Activated naive CD8-positive, alpha-beta T cell treated with anti-CD3 and anti-CD28 coated beads for 36 hours (primary cell): ENCODE measurements at places on chromosomes 16 and 17. TPM values are rescaled to one million over a fixed set of nuclear protein-coding genes. Genes with fewer than 3 reads are reported as not detected.

ABCC11 gene
- 0.16 TPM for total RNA-seq

SULT1A2 gene
- 0.24 TPM for total RNA-seq

TMEM88 gene
- total RNA-seq = 4.2 TPM

STX8 gene
- total RNA-seq = 59.9 TPM

ABCA3 gene
- total RNA-seq = 3.5 TPM

RDM1 gene
- 4.3 TPM for total RNA-seq

MYO15A gene
- total RNA-seq = 0.60 TPM

ZMYND15 gene
- total RNA-seq = not detected

MYOCD gene
- total RNA-seq = not detected

NPW gene
- 34.2 TPM for total RNA-seq

GRIN2A gene
- total RNA-seq = not detected

SYCE1L gene
- total RNA-seq = 5.0 TPM

MFSD6L gene
- not detected for total RNA-seq

TBC1D3K gene
- total RNA-seq = not detected

DNA sequence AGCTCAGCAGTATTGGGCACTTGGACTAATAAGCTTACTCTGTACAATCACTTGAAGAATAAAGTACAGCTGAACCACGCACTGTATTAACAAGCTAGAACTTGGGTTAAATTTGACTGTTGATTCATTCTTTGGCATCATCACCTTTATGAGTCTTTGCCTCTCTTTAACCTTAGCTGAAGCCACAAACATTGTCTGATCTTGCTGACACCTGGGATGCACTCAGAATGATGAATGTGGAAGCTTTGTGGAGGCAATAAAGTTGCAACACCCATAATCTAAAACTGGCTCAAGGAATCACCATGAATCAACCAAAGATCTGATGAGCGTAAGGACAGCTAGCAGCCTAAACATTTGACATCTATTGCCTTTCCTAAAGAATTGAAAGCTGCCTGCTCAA is 590.6 kb upstream of the SOX9 start:
- DNase-seq = no peak

DNA sequence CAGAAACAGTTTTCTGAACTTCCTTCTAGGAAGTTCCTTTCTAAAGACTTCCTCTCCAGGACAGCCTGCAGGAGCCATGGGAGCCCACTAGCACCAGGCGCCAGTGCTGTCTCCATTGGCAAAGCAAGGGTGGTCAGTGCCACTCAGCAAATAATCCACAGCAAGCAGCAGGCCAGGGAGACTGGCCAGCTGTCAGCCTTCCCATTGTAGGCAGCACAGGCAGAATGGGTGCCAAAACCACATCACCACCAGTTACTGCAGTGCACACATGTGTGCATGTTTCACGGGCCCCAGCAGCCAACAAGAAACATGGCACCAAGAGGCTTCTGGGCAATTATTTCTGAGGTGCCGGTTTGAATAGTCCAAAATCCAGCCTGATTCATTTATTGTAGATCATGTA is 26.7 kb downstream of the DNASE1 start:
- no peak for DNase-seq

- peak; percentile 80 for DNase-seq
These were observed 45.6 kb downstream of the PRMT7 start for GRCh38 chr16:68356249-68356918.

GRCh38 chr17:1137465-1137894 is 42.3 kb downstream of the ABR start:
- DNase-seq = no peak

DNA sequence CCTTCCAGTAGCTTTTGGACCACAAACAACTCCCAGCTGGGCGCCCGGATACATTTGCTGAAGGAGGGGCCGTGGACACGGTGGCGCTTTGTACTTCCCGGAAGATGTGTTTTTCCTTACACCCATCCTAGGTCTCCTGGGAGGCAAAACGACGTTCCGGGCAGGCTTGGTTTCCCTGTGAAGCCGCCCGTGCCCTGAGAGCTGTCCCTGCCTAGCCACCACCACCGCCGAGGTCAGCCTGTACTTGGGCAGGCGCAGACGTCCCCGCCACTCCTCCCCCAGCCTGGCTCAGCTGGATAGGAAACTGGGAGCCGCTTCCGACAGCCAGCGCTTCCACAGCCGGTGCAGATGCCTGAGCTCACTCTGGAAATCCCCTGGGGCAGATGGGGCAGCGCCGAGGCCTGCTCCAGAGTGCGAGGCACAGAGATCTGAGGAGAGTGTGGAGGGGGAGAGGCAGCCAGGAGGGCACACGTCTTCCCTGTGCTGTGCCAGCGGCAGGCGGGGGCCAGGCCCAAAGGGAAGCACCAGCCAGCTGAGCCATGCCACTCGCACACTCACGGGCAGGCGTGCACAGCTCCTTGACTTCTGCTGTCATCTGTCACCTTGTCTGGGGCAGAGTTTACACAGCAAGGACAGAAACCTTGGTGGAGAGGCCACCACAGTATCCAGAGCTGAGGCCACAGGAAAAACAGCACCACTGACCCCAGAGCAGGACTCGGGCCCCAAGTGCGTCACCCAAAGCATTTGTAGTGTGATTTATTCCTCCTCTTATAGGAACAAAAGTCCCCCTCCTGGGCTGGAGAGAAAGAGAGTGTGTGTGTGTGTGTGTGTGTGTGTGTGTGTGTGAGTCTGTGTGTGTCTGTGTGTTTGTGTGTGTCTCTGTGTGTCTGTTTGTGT is 3.0 kb downstream of the RHBDF2 start:
- DNase-seq = no peak

DNA sequence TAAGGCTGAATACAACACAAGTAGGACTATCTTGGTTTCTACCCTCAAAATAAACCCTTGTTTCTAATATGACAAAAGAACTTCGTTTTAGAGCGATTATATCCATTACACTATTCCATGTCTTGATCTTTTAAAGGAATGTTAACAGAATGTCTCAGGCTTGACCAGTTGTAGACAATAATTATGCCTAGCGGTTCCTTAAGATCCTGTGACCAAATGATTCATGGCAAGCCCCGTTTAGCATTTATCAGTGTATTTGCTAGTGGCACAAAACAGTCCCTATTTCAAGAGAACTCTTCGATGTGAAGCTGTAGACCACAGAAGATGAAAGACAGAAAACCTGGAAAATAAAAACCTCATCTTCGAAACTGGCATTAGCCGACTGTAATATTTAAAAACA is 200.9 kb upstream of the SOX9 start:
- DNase-seq = no peak

DNA sequence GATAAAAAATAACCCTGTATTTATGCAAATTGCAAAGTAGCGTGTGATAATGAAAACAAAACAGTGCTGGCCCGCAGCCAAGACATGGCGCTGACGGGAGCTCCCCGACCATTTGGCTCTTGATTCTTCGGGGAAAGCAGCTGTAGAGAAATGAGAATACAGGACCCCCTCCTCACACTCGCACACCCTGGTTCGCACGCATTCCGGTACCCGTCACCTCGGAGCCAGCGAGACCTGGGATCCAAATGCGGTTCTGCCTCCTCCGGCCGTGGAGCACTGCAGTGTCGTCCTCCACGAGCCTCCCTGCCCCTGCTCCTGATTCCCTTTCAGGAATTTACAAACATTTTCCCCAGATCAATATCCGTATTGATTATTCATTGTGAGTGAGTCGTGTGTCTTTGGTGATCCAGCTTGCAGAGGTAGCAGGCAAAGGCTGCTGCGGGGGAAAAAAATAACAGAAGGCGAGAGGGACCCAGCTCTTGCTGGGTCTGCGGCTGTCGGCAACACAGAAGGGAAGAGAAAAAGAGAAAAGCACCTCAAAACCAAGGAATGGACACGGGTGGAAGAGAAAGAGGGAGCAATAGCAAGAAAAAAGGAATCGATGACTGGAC is 184.1 kb upstream of the ZFHX3 start:
- DNase-seq = no peak

GRCh38 chr17:7383742-7384488 is 3.0 kb downstream of the TNK1 start:
- peak; percentile 83 for DNase-seq

- peak; percentile 76 for DNase-seq
These were observed 146.5 kb upstream of the PLCG2 start for GRCh38 chr16:81632392-81633146.

DNA sequence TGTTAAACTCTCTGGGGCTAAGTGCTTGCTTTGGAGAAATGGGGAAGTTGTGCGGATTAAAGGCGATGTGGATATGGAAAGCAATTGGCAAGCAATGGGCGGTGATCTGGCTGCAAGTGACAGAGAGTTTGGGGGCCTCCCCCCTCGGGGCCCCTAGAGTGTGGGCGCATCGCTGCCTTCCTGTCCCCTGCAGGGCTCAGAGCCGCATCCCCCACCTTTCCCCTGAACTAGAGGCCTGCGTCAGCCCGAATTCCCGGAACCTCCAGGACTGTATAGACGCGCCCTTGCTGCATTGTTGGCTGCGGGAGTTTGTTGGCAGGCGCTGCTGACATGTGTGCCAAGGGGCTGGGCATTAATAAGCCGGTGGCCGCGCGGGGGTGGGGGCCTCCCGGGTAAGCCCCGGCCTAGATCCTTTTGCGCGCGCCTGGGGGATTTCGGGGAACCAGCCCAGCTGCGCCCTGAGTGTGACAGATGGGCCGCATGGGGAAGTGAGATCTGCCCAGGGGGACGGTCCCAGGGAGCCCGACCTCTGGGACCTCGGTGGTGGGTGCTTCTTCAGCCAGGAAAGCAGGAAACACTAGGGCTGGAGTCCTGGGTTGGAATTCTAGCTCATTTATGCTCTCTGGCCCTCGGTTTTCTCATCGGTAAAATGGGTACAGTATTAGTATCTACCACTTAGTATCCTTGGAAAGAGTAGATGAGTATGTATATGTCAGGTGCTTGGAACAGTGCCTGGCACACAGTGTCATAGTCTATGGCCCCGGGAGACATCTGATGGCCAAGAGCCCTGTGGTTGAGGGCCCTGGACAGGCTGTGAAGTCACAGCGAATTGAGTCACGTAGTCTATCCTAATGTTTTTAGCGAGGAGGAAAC is 1.0 kb downstream of the EEF2K start:
- DNase-seq = peak; percentile 88

GRCh38 chr17:1713878-1714426 is 3.8 kb upstream of the TLCD2 start:
- DNase-seq = no peak

- DNase-seq = no peak
These were observed 7.4 kb downstream of the POLR2A start for GRCh38 chr17:7491583-7491982.

DNA sequence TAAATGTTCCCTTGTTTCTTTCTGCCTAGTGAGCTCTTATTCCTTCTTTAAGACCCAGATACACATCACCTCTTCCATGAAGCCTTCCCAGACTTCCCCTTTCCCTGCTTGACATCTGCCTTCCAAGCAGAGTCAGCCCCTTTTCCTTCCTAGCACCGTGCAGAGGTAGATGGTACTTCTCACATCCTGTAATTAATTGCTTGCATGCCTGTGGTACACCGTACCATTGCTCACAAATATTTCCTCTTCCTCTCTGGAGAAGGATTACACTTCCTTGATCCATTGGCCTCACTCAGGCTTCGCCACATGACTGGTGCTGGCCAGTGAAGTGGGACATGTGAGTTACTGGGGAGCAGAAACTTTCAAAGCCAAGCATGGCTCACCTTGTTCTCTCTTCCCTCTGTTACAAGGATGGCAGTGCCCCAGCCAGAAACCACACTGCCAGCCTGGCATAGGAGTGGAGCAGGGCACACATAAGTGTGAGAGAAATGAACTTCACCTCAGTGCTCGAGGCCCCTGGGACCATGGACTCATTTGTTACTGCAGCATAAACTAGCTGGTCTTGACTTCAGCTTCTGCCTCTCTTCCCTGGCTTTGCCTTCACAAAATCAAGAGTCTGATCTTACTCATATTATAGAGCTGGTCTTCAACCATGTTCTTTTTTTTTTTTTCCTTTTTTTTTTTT is 44.0 kb downstream of the SOST start:
- no peak for DNase-seq

- no peak for DNase-seq
These were observed 12.8 kb downstream of the SPNS3 start for GRCh38 chr17:4446326-4447071.

GRCh38 chr16:13587181-13587580 is 332.8 kb upstream of the ERCC4 start:
- DNase-seq = no peak

- DNase-seq = no peak
These were observed 1.9 kb upstream of the SLC5A2 start for GRCh38 chr16:31480851-31481536.

GRCh38 chr16:78543023-78543422 is 443.6 kb downstream of the WWOX start:
- DNase-seq = no peak

- DNase-seq = no peak
These were observed 38.9 kb upstream of the ATP2A3 start for GRCh38 chr17:4003131-4003500.

DNA sequence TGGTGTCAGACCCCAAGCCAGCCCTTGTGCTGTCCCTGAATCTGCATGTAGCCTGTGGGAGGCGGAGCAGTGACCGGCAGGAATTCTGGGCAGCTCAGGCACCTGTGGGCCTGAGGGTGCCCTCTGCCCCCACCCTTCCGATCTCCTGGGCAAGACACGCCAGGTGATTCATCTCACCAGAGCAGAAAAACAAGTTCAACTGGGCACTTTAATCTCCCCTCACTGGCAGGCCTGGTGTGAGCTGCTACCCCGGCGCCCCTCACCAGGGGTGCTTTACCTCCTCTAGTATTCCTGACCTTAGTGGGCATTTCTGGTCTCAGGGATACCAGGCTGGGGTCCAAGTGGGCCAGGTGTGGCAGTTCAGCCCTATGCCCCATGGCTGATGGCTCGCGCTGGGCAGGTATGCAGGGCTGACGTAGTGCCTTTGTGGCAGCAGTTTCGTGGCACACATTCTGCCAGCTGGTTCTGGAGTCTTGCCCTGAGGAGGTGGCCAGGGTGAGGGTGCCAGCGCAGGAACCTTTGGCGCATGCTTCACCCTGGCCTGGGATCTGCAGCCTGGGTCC is 6.0 kb downstream of the ERBB2 start:
- no peak for DNase-seq

DNA sequence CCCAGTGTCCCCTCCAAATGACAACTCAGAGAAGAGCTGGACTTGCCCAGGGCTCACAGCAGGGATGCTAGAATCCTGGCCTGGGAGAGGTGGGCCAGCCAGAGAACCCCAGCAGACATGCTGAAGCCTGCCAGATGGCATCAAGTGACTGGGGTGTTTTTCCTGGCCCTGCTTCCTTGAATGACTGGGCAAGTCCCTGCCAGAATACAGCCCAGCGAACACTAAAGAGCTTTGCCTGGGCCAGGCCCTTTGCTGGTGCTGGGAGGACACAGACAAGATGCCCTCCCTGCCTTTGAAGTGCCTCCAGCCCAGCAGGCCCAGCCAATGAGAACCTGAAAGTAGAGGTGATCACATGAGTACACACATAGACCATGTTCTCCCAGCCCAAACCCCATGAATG is 11.5 kb downstream of the ZNF319 start:
- DNase-seq = no peak
